ENCODE measurements at places on chromosomes 4 and X.

DNA sequence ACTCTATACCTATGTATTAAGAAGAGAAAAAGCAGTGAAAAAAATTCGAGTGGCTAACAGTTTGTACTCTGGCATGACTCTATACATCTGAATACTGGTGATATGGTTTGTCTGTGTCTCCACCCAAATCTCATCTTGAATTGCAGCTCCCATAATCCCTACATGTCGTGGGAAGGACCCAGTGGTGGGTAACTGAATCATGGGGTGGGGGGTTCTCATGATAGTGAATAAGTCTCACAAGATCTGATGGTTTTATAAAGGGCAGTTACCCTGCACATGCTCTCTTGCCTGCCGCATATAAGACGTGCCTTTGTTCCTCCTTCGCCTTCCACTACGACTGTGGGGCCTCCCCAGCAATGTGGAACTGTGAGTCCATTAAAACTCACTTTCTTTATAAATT lies 70.4 kb downstream of the LRBA start:
- DNase-seq = no peak

DNA sequence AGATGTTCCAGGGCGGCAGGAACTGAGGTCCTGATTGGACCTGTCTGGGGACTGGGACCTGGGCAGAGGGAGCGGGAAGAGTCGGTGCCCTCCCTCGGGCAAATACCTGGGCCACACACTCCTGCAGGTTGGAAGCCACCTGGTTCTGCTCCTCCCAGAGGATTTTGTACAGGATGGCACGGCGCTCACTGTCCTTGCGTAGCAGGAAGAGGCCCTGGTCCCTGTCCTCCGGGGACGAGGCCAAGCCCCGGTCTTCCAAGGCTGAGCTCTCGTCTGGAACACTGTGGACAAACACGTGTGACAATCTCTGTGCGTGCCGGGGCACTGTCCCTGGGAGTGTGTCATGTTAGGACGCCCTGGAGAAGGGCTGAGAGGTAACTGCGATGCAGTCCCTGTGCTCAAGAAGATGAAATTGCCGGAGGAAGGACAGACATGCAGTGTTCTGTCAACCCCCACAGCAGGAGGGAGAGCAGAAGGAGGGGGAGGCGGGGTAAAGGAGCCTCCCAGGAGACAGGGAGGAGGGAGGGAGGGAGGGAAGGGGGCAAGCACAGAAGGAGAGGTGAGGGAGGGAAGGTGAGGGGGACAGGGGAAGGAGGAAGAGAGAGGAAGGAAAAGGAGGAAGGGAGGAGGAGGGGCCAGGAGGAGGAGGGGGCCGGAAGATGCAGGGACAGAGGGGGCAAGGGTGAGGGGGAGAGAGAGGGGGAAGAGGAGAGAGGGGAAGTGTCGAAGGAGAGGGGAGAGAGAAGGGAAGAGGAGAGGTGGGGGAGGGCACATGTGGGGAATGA lies 29.0 kb downstream of the PDHA1 start:
- DNase-seq = no peak

GRCh38 chr4:156677131-156677531 lies 294.5 kb downstream of the PDGFC start:
- DNase-seq = no peak

DNA sequence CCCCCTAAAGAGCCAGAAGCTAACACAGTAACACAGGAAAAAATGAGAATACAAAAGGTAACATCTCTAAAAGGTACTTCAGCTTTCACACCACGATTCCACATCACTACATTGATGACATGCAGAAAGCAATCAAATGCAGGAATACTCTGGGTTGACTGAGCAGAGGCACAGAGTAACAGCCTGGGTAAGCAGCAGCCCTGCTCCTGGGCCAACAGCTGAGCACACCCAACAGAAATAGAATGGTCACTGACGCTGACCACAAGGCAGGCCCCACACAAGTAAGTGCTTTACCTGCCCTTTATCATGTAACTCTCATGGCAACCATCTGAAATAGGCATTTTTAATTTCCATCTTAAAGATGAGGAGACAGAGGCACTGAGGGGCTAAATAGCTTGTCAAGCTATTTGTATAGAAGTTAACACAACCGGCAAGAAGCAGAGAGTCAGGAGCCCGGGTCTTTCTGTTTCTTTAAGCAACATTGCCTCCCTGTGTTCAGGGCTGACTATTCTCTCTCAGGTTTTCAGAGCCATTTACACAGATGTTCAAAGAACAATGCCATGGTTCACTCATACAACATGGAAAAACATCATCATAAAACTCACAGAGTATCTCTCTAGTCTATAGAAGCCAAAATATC lies 168.9 kb downstream of the ZNF674 start:
- DNase-seq = peak; percentile 7

- DNase-seq = no peak
These were observed 43.7 kb upstream of the TADA2B start for GRCh38 chr4:6999172-7000086.

- DNase-seq = no peak
These were observed 39.8 kb downstream of the NPY2R start for GRCh38 chr4:155248002-155248896.

- no peak for DNase-seq
These were observed 237.5 kb downstream of the COL25A1 start for GRCh38 chr4:109065006-109065405.

All from activated T-cell treated with anti-CD3 and anti-CD28 coated beads for 4 hours (primary cell).